ENCODE measurements at places on chromosomes 5 and 9.
A peak's percentile ranks its signal among the peaks of the same experiment; 100 is the strongest.

- DNase-seq, result no peak
Observed at GRCh38 chr9:12511726-12512125, 181.5 kb upstream of the TYRP1 start.

- no peak for DNase-seq
Observed at GRCh38 chr5:2867373-2867933, 116.0 kb upstream of the IRX2 start.

DNA sequence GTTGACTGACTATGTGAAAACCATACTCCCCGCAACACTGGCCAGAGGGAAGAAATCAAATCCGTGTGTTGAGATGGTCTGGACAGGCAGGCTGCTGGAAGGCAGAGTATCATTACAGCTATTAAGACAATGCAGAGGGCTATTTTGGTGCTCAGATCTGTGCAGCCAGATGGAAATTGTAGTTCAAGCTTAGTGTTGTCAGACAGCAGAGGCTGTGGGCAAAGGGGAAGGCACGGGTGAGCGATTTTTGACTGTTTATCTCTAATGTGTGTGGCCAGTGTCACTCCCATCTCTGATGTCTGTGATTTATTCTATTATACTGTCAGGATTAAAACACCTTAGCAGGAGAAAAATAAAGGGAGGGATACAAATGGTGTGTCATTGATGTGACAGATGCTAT, 984.4 kb upstream of the WWC1 start:
- DNase-seq, result no peak

DNA sequence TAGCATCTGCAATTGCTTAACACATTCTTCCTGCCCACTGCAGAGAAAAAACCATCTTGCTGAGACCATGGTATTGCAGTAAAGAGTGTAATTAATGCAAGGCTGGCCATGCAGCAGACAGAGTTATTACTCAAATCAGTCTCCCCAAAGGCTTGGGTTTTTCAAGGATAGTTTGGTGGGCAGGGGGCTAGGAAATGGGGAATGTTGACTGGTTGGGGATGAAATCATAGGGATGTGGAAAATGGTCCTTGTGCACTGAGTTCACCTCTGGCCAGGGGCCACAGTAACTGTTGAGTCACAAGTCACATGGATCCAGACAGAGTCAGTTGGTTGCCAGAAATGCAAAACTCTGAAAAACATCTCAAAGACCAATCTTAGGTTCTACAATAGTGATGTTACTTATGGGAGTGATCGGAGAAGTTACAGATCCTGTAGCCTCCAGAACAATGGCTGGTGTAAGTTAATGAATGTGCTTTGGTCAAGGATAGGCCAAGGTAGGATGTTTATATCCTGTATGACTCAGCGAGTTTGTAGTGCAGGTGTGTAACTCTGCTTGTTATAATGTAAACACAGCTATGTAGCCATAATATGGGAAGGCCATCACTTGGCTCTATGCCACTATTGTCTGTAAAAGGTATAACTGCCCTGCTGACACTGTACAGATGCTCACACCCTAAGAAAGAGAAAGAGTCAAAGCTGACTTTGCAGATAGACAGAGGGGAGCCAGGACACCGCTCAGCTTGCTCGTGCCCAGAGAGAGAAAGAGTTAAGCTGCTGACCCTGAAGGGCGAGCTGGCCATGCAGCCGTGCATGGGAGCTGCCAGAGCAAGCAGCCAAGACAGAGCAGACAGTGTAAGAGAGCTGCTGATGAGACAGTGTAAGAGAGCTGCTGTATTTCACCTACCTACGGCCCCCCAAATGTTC, 27.2 kb downstream of the C9orf152 start:
- no peak for DNase-seq

- no peak for DNase-seq
Observed at GRCh38 chr9:135136991-135137832, 49.7 kb downstream of the OLFM1 start.

DNA sequence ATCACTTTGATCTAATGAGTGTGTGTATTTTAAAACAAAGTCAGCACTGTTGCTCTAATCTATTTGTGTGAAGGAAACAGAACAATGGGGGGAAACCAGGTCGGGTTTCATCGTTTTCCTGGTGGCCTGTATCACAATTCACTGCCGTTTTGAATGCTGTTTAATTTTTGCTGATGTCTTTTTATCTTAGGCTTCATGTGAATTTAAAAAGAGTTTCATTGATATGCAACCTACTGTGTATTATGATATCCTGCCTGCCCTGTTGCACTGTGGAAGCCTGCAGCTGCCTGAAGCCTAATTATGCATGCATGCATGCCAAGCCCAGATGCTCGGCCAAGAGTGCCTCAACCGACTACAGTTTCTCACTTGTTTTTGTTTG, 307.5 kb downstream of the ZNF608 start:
- DNase-seq, result peak; percentile 43

DNA sequence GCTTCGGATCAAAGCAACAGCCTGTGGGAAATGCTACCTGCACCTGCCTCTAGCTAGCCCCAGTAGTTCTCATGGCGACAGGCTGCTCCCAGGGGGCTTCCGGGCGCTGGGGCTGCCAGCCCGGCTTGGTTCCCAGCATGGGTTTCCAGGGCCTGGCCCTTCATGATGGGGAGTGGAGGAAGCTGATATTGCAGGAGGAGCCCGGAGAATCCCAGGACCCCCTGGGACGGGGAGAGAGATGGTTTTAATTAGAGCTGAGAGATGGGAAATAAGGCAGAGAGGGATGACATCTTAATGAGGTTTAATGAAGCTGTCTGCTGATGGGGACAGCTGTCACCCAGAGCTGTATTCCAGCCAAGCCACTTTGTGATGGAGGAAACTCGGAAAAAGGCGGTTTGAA, 78.6 kb downstream of the CFAP77 start:
- DNase-seq, result no peak

DNA sequence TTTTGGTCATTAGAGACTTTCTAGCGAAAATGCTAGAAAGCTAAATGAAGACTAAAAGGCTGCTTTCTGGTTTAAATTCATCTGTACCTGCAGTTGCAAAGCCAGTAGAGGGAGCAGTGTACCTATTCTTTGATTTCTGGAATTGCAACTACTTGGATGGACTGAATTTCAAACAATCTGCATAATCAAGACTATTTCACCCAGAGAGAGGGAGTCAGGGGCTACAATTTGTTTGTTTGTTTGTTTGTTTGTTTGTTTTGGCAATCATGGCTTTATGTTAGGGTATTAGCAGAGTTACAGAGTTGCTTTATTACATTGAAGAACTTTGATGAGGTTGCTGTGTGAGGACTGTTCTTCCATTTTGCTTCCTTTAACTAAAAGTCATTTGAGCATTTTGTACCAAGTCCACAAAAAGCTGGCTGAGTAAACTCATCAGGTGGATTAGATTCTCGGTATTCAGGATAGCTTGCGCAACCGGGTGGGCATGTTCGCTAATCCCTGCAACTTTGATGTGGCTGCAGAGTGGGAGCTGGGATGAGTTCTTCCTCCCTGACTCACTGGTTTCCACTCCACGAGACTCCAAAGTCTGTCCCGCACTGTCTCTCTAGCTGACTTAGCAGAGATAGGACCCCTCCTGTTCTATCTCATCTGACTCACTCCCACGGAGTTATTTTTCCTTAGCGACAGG, 80.0 kb upstream of the TUT7 start:
- no peak for DNase-seq

DNA sequence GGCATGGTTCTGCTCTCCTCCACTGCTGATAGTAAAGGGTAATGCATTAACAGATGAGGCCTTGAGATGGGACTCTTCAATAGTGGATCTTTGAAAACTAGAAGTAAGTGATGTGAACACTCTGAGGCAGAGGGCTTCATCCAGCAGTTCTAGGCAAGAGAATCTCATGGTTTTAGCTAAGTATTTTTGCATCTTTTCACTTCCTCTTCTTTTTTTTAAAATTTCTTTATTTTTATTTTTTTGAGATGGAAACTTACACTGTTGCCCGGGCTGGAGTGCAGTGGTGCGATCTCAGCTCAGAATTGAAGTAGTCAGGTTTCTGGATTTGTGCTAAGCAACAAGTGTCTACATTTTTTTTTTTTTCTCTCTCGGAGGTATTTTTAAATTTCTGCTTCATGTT, 101.9 kb downstream of the MTRR start:
- no peak for DNase-seq

GRCh38 chr9:614431-614830, 227.1 kb upstream of the DMRT1 start:
- DNase-seq, result no peak

DNA sequence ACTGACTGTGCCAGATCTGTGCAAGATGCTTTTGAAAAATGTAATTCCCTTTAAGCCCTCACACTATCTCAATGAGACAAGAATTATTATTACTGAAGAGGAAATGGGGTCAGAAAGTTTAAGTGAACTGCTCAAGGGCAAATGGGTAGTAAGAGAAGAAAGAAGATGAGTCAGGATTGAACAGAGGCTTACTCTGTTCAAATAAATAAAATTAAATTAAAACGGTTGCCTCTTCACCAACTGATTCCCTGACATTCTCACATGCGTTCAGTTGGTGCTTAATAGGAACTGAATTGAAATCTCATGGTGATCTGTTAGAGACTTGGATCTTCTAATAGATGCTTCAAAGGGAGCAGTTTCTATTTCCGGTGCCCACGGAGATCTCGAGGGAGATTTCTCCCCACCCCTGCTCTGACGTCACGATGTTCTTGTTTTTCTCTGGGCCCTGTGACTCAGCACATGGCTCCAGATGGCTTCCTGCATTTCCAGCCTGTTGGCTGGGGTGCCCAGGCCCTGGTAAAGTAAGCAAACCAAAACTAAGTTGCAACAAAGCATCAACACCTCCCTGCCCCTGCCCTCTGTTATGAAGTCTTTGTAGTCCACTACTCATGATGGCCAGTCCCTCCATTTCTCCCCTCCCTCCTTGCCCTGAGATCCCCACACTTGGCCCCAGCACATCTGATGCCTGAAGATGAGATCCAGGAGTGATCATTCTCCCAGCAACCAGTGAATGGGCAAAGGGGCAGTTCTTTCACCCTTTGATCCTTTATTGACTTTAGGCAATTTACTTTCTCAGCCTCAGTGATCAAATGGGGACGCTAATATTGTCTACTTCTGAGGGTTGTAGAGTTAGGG, 106.1 kb upstream of the CPEB4 start:
- no peak for DNase-seq

GRCh38 chr9:113316030-113316429, 12.9 kb upstream of the RNF183 start:
- DNase-seq, result no peak

All from WTC11 (cell line).